ENCODE measurements at places on chromosomes 2 and 18.
A peak's percentile ranks its signal among the peaks of the same experiment; 100 is the strongest.

GRCh38 chr2:19312949-19313348 is 45.5 kb downstream of the OSR1 start:
- peak; percentile 61 for DNase-seq

- no peak for DNase-seq
Measured at GRCh38 chr18:225745-226144, 42.1 kb downstream of the THOC1 start.

GRCh38 chr2:171407030-171407675 is 26.6 kb downstream of the METTL8 start:
- no peak for DNase-seq

GRCh38 chr2:42492691-42493467 is 903 bp downstream of the KCNG3 start:
- no peak for DNase-seq

DNA sequence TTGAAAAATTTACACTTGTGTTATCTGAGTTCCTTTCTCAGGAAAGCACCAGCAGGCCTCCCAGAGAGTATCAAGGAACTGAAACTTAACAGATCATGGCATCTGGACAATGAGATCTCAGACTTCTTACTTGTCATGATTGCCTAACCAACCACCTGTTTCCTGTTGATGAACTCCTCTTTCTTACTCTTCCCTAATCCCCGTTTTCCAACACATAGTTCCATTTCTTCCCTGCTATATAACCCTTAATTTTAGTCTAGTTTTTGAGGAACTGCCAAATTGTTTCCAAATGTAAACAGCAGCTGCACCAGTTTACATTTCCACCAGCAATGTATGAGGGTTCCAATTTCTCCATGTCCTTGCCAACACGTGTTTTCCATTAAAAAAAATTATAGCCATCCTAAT is 6.1 kb upstream of the FAM171B start:
- DNase-seq, result no peak

DNA sequence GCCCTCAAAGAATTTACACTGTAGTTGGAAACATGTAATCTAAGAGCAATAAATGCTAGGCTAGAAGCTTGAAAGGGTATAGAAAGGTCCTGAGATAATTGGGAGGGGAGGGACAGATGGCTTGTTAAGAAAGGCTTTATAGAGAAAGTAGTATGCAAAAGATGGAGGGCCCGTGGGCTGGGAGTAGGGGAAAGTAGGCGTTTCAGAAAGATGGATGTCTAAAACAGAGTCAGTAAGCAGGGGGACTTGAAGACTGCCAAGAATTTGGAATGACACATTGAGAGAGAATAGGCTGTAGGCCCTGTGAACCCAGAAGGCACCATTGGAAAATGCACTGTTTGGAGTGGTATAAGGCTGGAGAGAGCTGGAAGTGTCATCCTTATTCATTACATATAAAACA is 822 bp downstream of the PSMG2 start:
- peak; percentile 29 for DNase-seq

DNA sequence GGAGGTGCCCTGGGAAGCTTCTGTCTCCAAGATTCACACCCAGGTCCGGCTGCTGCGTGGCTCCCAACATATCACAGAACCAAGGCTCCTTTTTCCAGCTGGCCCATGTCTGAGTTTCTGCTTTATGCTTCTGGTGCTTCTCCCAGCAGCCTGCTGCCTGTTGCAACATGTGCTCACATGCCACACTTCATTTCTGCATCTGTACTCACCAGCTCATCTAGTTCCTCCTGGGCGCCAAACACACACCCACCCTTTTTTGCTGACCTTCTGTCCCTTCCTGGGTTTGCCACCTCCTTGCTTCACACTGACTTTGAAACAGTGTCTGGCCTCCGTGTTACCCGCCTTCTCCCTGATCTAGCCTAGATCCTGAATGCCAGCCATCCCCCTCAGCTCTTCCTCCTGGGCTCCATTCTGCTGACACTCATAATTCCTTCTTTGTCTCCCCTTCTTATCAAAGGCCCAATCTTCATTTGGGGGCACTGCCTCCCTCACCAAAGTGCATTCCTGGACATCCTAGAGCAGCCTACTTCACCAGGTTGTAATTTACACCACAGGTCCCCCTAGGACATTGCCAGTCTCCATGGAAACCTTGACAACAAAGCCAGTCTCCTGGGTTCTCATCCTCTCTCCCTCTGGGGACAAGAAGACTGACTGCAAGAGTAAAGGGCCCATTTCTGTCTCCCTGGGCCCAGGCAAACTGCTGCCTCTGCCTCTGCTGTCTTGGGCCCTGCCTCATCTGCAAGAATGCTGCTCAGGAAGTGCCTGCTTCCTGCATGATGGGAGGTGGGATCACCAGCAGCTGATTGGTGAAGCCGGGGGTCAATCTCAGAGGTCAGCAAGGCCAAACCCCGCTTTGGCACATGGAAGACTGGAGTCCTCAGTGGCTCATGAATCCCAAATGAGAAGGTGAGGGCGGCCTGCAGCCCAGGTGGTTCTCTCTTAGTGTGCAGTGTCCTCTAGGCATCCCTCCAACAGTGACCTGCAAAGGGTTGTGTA is 13.9 kb upstream of the PROM2 start:
- no peak for DNase-seq

GRCh38 chr2:214730248-214730647 is 79.2 kb downstream of the BARD1 start:
- no peak for DNase-seq

GRCh38 chr18:21096760-21097159 is 14.9 kb downstream of the ROCK1 start:
- DNase-seq, result no peak
